ENCODE measurements at places on chromosomes 5 and 9.

- DNase-seq, result peak; percentile 95
These were observed 653.1 kb upstream of the KLF4 start for GRCh38 chr9:108142504-108143201.

DNA sequence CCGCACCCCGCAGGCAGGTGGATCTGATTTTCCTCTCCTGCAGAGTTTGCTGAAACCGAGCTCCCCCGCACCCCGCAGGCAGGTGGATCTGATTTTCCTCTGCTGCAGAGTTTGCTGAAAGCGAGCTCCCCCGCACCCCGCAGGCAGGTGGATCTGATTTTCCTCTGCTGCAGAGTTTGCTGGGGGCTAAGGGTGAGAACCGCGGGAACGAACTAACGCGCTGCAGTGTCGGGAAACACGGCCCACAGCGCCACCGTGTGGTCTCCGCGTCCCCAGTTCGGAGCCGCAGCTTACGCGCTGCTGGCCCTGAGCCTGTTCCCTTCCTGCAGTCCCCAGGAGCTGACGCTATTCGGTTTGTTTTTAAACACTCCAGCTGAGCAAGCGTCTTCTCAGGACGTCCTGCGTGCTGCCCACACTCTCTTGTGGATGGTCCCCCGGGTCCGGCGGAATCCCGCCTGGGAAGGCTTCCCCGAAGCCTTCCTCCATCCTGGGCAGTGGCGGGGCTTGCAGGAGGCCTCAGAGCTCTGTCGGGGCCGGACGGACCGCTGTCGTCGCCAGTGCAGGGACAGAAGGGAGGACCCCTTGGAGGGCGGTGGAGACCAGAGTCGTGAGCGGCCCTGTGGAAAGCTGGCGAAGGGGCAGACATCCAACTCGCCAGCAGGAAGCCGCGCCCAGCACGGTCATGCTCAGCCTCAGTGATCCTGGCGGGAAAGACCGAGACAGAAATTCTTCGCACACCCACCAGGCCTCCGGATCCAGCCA lies 121.2 kb upstream of the LPCAT1 start:
- peak; percentile 81 for DNase-seq

- DNase-seq, result no peak
These were observed 411.7 kb upstream of the EDIL3 start for GRCh38 chr5:84796399-84796798.

DNA sequence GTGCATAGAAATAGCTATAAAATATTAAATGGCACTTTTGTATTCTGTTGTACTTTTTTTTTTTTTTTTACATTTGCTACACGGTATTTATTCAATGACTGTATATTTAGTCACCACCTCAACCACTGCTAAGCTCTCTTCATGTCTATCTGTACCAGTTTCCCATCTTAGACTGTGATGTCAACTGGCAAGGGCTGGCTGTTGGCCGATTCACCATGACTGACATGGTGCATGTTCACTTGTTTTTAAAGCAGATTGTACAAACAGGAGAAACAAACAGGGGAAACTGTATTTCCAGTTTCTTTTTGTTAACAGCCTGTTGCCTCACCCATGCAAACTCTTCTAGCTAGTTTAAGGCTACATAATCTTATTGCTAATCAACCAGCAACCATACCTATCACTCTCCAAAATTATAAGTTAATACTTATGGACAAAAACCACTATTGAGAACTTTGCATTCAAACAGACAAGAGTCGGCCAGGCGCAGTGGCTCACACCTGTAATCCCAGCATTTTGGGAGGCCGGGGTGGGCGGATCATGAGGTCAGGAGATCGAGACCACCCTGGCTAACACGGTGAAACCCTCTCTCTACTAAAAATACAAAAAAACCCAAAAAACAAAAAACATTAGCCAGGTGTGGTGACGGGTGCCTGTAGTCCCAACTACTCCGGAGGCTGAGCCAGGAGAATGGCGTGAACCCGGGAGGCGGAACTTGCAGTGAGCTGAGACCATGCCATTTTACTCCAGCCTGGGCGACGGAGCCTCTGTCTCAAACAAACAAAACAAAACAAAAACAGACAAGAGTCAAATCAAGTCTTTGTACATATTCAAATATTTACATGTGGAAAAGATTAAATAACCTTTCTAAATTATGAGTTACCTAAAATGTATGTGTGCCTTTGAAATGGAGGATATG lies 13.2 kb downstream of the ZFAND5 start:
- no peak for DNase-seq

GRCh38 chr9:95373069-95373681 lies 55.7 kb upstream of the FANCC start:
- no peak for DNase-seq

DNA sequence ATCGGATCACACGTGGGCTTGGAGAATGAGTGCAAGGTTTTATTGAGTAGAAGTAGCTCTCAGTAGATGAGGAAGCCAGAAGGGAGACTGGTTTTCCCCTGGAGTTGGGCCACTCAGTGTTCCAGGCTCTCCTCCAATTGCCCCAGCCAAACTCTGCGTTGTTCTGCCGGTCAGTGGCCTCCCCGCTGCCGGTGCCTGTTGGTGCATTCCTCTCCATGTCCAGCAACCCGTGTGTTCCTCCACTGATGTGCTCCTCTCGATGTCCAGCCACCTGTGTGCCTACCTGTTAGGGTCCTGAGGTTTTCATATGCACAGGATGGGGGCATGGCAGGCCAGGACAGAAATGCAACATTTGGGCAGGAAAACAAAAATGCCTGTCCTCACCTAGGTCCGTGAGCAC lies 888.0 kb upstream of the PTPRD start:
- no peak for DNase-seq

DNA sequence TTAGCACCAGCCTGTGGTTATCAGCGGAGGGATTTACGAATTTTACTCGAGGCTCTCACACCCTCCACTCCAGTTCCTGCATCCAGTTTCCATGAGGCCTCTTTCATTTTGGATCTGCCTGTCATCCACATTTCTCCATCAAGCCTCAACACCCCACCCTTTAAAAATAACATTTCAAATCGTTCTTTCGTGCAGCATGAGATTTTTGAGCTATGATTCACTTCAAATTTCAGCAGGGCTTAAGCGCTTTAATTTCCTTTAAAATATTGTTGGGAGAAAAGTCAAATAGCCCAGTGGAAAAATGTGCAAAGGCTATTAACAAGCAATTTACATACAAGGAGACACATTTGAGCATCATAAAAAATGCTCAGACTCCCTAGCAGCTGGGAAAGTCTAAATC lies 103.2 kb downstream of the MSX2 start:
- no peak for DNase-seq

DNA sequence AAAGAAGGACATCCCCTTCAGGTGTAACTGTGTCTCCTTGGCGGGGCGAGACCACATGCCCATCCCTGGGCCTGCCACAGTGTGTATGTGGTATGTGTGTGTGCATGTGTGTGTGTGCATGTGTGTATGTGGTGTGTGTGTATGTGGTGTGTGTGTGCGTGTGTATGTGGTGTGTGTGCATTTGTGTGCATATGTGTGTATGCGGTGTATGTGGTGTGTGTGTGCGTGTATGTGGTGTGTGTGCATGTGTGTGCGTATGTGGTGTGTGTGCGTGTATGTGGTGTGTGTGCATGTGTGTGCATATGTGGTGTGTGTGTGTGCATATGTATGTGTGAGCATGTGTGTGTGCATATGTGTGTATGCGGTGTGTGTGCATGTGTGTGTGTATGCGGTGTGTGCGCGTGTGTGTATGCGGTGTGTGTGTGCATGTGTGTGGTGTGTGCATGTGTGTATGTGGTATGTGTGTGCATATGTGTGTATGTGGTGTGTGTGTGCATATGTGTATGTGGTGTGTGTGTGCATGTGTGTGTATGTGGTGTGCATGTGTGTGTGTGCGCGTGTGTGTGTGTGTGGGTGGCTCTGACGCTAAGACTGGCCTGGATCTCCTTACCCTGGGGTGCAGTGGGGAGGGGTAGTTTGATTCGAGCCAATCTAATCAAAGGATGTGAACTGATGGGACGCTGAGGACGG lies 107.9 kb upstream of the RAPGEF1 start:
- DNase-seq, result no peak

DNA sequence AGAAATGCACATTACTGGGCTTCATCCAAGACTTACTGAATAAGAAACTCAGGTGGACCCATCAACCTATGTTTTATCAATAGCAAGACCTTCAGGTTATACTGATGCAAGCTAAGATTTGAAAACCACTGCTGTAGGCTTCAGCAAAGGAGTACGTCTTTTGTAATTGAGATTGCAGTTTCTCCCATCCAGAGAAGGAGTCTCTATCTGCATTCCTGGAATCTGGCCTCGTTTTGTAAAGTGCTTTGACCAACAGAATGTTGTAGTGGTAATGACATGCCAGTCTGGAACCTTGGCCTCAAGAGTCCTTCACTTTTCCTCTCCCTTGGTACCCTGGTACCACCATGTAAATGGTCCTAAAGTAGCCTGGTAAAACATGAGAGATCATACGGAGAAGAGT lies 32.2 kb upstream of the ELAVL2 start:
- no peak for DNase-seq

DNA sequence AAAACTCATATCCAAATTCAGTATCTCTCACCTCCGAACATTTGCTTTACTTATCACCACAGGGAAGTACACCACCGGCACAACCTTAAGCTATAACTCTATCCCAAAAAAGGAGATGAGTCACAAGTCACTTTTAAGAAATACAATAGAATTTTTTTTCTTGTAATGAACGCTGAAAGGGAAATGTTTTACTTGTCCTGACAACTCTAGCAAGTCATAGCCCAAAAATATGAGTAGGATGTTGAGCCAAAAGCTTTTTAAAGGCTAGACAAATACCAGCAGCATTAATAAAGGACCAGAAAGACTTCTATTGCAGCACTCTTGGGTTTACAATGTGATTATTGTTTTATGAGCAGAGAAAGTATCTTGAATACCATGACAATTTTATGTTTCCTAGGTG lies 147.3 kb upstream of the FST start:
- peak; percentile 72 for DNase-seq

DNA sequence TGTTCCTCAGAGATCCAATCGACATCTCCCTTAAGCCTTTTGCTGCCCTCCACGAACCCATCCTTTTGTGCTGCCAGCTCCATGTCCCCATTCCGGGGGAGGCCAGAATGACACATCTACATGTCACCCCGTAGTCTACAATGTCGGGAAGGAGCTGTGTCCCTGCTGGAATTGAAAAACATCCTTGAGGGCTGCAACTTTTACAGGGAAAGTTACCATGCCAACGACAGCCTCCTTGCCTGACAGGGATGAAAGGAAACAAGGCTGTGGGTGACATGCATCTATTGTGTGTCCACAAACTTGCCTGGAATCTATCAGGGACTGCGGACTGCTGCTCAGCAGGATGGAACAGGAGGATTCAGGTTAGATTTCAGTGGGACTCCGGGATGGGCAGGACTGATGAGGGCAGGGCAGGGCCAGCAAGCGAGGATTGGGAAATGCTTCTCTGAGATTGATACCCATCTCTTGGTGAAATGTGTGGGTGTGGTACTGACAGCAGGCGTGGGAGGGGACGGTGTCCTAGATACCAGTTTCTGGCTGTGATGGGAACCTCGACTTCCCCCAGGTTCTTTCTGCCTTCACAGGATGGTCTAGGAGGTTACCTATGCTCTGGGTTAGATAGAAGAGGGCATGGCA lies 25.5 kb downstream of the EGR1 start:
- DNase-seq, result no peak

DNA sequence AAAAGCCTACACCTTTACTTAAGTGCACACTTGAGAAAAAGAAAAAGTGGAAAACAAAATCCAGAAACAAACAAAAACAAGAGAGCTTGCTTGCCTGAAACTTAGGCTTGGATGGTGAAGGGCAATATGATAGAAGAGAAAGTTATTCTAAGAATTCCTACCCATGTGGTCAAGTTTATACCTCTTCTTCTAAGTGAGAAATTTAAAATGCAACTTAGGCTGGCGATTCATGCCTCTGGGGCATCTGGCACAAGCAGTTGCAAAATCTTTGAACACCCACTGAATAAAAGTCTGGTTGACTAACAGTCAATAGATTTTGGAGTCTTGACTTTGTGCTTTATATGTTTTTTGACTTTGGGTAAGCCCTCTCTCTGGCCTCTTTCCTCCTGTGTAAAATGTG lies 239.6 kb downstream of the KDM4C start:
- no peak for DNase-seq

DNA sequence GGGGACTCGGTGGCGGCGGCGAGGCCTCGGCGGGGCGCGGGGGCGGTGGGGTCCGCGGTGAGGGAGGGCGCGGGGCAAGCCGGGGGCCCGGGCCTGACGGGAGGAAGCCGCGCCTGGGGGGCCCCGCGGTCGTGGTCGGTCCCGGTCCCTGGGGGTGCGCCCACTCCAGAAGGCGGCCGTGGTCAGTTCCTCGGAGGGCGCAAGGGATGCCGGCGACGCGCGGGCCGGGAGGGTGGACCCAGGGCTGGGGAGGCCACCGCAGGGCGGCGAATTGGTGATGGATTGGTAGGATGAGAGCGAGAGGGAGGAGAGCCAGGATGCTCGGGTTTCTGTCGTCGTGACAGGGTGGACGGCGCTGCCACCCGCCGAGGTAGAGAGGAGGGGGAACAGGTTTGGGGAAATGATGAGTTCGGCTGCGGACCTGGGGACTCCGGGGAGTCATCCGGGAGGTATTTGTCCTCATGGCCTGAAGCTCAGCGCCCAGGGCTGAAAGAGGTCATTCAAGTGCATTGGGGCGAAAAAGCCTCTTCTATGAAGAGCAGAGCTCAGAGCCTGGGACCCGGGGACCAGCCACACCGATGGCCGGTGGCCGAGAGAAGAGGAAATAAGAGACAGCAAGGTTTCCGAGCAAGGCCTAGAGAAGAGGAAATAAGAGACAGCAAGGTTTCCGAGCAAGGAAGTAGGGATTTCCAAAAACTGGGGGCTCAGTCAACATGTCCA lies 557 bp downstream of the GNG10 start:
- peak; percentile 49 for DNase-seq

DNA sequence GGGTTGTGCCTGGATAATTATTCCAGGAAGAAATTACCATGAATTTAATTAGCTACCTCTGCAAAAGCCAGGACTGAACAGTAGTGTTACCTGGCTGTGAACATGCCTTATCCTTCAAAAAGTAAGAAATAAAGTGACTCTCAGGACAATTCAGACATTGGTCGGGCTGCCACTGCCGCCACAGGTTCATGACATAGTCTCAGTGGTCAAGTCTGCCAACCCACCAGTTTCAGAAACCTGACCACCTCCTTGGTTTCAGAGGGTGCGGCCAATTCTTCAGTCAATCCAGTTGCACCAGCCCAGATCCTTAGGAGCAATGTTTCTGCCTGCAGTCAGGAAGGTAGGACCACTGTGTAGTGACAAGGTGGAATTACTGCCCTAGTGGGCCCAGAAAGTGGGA lies 593.1 kb upstream of the DAB2 start:
- DNase-seq, result no peak

DNA sequence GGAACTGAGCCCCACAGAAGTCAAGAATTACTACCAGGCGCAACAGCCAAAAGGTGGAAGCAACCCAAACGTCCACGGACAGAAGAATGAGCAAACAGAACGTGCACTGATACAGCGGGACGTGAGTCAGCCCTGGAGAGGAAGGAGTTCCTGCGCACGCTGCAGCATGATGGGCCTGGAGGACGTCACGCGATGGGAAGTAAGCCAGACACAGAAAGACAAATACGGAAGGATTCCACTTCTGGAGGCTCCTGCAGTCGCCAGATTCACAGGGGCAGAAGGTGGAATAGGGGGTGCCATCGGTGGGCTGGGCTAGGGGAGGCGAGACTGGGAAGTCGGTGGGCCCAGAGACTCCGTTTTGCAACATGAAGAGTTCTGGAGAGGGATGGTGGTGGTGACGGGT lies 80.3 kb upstream of the PHYKPL start:
- DNase-seq, result peak; percentile 61

- no peak for DNase-seq
These were observed 38.9 kb downstream of the ADAMTS2 start for GRCh38 chr5:179306191-179307012.
